ENCODE measurements at places on chromosomes 5 and 9. TPM values are rescaled to one million over a fixed set of nuclear protein-coding genes. Genes with fewer than 3 reads are reported as not detected.

DNA sequence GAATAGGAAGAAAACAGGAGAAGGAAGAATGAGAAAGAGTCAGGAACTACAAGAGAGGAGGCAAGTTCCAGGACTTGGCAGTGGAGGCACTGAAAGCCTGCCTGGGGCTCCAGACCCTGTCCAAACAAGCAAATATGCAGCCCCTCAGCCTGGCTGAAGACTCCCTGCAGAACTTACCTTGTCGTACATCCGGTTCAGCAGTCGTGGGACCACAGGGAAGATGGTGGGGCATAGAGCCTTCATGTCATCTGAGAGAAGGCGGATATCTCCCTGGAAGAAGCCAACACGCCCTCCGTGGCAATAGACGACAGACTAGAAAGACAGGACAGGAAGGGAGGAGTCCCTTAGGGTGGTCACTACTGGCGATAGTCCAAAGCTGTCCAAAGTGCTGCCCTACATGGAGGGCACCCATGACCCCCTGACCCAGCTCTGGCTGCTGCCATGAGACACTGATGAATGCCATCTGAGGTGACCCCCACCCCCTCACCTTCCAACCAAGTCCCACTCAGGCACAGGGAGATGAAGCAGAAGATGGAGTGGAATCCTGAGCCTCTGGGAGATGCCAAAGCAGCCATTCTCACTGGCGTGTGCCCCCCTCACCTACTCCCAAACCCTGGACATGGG is 27.7 kb upstream of the MEIKIN start:
- H3K4me3 ChIP-seq = no peak overlapping the region
- H3K27ac ChIP-seq = peak overlapping the region; percentile 3
- peaks cover 3% of the 10 kb centered on the region for H3K27me3 ChIP-seq

DNA sequence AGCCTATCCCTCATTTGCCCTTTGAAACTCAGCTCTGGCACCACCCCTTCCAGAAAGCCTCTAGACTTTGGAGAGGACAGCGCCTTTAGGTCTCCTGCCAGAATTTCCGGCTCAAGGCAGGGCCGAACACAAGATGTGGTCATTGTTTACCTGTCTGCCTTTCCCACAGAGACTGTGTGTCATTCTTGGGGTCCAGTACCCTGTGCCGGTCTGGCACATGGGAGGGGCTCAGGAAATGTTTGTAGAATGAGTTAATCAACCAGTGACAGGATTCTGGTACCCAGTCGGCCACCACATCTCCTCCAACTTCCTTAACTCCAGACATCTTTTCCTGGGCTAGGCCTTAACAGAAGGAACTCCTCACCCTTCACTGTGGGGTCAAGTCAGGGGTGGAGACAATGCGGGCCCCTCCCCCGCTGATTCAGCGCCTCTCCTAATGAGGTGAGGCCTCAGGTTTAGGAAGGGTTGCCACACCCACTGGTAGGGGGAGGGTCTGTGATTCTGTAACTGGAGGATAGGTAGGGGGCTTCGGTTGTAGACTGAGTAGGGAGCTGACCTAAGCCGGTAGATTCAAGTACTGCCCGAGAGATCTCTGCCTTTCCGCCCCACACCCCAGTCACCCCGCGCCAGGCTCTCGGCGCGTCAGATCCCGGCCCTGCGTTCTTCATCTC is 29.3 kb downstream of the PCDH1 start:
- peak overlapping the region; percentile 83 for H3K27ac ChIP-seq
- H3K36me3 ChIP-seq = no peaks in the 10 kb centered on the region
- H3K4me1 ChIP-seq = peaks cover 9% of the 10 kb centered on the region
- no peak for DNase-seq
- peak overlapping the region; percentile 90 for H3K4me3 ChIP-seq
- H3K27me3 ChIP-seq = no peaks in the 10 kb centered on the region

DNA sequence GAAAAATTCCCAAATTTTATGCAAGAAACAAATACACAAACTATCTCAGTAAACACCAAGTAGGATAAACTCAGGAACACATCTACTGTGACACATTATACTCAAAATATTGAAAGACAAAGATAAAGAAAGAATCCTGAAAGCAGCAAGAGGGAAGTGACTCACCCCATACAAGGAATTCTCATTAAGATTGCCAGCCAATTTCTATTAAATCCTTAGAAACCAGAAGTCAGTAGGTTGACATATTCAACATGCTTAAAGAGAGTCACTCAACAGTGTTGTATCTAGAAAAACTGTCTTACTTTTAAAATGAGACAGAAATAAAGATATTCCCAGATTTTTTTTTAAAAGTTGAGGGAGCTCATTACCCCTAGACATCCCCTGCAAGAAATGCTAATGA is 15.5 kb downstream of the SPATA31E1 start:
- H3K4me1 ChIP-seq = no peaks in the 10 kb centered on the region
- no peak overlapping the region for H3K4me3 ChIP-seq
- no peaks in the 10 kb centered on the region for H3K36me3 ChIP-seq

DNA sequence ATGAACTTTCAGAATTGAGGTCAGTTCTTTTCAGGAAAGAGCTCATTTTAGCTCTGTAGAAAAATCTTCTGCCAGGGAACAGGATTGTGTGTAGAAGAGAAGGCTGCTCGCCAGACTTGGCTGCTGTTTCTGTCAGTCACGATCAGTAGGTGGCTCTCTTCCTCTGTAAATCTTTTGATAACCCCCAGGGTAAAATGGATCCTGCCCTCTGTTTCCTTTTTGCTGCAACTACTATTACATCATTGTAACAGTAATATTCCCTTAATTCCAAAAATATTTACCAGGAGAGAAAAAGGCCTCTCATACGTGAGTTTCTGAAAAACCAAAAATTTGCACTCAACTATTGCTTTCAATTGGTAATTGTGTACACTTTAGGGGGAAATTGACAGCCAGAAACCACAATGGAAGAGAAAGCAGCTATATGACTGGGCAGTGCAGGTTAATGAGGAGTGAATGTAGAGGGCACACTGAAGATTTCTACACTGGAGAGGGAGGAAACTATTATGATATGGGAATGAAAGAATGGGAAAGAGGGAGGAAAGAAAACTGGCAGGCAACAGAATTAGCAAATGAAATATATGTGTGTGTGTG is 12.3 kb downstream of the IFNA21 start:
- peaks cover 11% of the 10 kb centered on the region for H3K4me1 ChIP-seq
- H3K4me3 ChIP-seq = no peak overlapping the region
- no peak overlapping the region for H3K27ac ChIP-seq
- no peaks in the 10 kb centered on the region for H3K36me3 ChIP-seq
- no peaks in the 10 kb centered on the region for H3K27me3 ChIP-seq
- peak; percentile 9 for DNase-seq

GRCh38 chr9:95507464-95508241 is 9.1 kb downstream of the PTCH1 start:
- H3K27me3 ChIP-seq = peaks cover 31% of the 10 kb centered on the region
- H3K36me3 ChIP-seq = no peaks in the 10 kb centered on the region
- H3K4me1 ChIP-seq = peaks cover 74% of the 10 kb centered on the region
- peak; percentile 64 for DNase-seq
- H3K4me3 ChIP-seq = peak overlapping the region; percentile 100

DNA sequence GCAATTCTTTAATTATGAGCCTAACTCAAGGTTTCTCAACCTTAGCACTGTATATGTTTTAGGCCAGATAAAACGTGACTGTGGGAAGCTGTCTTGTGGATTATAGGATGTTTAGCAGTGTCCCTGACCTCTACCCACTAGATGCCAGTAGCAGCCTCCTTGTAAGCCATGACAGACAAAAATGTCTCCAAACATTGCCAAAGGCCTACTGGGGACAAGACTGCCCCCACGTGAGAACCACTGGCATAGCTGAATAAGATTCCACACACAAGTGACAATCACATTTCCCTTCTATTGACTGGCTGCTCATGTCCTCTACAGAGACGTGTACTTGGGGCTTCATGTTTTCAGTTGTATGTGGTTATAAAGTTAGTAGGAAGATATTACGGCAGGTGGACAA is 55.4 kb downstream of the GOLM1 start:
- DNase-seq = no peak
- H3K4me3 ChIP-seq = no peak overlapping the region
- H3K4me1 ChIP-seq = no peaks in the 10 kb centered on the region
- peaks cover 2% of the 10 kb centered on the region for H3K27me3 ChIP-seq
- H3K27ac ChIP-seq = no peak overlapping the region
- no peaks in the 10 kb centered on the region for H3K36me3 ChIP-seq

DNA sequence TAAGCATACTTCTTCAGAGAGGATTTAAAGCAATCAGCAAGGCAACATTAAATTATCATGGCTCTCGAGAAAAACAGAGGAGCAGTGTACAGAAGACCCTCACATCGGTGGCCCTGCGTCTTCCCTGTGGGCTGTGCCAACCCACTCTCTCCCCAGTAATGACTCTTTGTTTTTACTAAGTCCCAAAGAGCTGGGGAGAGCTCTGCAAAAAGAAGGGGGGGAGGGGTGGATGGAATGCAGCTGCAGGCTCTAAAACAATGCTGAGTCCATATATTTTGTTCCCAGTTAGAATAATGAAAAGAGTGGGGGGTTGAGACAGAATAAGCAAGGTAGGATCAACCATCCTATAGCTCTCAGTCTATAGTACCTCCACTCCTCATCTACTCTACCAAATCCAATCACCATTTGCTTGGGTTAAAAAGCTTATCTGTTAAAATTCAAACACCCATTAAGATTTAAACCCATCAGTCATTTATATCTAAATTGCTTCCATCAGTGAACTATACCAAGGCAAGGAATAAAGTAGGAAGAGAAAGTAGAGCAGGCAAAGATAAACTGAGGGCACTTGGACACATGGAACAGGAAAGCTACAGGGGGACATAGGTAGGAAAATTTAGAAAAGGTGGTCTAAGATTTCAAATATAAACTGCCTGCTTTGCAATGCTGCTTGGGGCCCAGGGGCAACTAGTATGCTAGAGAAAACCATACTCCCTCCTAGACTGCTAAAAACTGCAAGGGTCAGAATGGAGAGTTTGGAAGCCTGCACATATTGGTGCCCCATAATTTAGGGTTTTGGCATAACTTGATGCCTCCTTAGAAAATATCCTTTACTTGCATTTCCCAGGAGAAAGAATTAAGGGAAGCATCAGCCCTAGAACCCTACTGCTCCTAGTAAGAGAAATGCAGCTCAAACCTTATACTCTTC is 20.6 kb downstream of the ELL2 start:
- no peak overlapping the region for H3K4me3 ChIP-seq
- no peak overlapping the region for H3K27ac ChIP-seq

- H3K27ac ChIP-seq = no peak overlapping the region
- H3K36me3 ChIP-seq = peaks cover 10% of the 10 kb centered on the region
- H3K4me3 ChIP-seq = no peak overlapping the region
- no peaks in the 10 kb centered on the region for H3K4me1 ChIP-seq
Measured at GRCh38 chr9:127316586-127317323, 52.2 kb downstream of the GARNL3 start.

DNA sequence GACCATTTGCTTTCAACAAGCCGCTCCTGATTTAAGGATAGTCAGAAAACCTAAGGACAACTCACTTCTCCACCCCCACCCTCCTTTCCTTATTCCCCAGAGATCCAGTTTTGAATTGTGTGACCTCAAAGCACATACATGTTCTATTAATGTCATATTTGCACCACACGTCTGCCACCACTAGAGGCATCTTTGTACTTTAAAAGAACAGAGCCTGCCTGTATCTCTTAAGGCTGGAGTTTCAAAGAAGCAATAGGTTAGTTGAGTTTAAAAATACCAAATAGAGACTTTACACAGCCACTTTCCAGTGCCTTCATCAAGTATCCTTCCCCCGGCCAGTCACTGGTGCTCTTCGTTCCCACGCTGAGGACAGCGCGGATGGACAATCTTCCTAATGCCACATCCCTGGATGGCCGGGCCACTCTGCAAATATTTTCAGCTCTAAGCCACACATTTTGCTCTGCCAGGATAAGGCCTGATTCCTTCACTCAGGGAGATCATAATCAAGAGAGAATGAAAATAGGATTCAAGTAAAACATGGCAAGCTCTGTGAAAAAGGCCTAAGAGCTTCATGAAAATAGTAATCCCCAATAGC is 146.3 kb downstream of the SNCAIP start:
- no peaks in the 10 kb centered on the region for H3K36me3 ChIP-seq
- H3K27me3 ChIP-seq = no peaks in the 10 kb centered on the region
- no peaks in the 10 kb centered on the region for H3K4me1 ChIP-seq
- no peak overlapping the region for H3K4me3 ChIP-seq
- DNase-seq = no peak

- H3K27ac ChIP-seq = no peak overlapping the region
- DNase-seq = no peak
- H3K27me3 ChIP-seq = no peaks in the 10 kb centered on the region
- H3K36me3 ChIP-seq = no peaks in the 10 kb centered on the region
Measured at GRCh38 chr5:87231037-87231808, 36.5 kb upstream of the RASA1 start.

GRCh38 chr5:111138096-111138495 is 45.9 kb downstream of the WDR36 start:
- no peaks in the 10 kb centered on the region for H3K4me1 ChIP-seq
- no peak overlapping the region for H3K27ac ChIP-seq
- H3K36me3 ChIP-seq = no peaks in the 10 kb centered on the region
- H3K27me3 ChIP-seq = peaks cover 4% of the 10 kb centered on the region
- H3K4me3 ChIP-seq = no peak overlapping the region

DNA sequence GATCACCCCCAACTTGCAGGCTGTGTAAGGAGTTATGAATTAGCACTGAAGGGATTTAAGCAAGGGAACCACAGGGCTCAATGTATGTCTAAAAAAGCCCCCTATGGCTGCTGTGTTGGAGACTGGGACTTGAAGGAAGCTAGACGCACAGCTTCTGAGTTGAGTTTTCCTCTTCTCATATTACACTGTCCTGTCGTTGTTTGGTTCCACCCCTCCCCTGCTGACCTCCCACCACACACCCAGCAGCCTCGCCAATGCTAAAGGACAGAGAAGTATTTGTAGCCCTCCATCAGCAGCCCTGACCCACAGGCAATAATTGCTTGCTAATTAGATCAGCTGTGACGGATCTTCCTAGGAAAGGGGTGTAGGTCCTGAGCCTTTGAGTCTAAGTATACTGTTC is 15.1 kb upstream of the CARTPT start:
- no peaks in the 10 kb centered on the region for H3K36me3 ChIP-seq
- H3K27me3 ChIP-seq = peaks cover 2% of the 10 kb centered on the region
- H3K27ac ChIP-seq = no peak overlapping the region
- no peaks in the 10 kb centered on the region for H3K4me1 ChIP-seq
- DNase-seq = no peak
- no peak overlapping the region for H3K4me3 ChIP-seq

Gene GFI1B
- polyA plus RNA-seq = 1.6 TPM

Data from immature natural killer cell (primary cell).